Fibroblast of skin of left quadriceps (primary cell): ENCODE measurements at places on chromosomes 1 and 21.

- DNase-seq: no peak
These were observed 39.1 kb upstream of the CDC42BPA start for GRCh38 chr1:227357171-227357926.

GRCh38 chr21:33966324-33966949, 50.8 kb upstream of the ATP5PO start:
- DNase-seq: no peak

GRCh38 chr1:160711602-160712311, at the start of gene CD48:
CD48 (minus strand) TSS chr1:160711822; CDS start chr1:160711763, 59 bp downstream.
- DNase-seq: no peak

GRCh38 chr1:209384710-209385550, 198.6 kb upstream of the CAMK1G start:
- no peak for DNase-seq

- DNase-seq: no peak
These were observed 60.8 kb upstream of the WLS start for GRCh38 chr1:68293122-68293521.

DNA sequence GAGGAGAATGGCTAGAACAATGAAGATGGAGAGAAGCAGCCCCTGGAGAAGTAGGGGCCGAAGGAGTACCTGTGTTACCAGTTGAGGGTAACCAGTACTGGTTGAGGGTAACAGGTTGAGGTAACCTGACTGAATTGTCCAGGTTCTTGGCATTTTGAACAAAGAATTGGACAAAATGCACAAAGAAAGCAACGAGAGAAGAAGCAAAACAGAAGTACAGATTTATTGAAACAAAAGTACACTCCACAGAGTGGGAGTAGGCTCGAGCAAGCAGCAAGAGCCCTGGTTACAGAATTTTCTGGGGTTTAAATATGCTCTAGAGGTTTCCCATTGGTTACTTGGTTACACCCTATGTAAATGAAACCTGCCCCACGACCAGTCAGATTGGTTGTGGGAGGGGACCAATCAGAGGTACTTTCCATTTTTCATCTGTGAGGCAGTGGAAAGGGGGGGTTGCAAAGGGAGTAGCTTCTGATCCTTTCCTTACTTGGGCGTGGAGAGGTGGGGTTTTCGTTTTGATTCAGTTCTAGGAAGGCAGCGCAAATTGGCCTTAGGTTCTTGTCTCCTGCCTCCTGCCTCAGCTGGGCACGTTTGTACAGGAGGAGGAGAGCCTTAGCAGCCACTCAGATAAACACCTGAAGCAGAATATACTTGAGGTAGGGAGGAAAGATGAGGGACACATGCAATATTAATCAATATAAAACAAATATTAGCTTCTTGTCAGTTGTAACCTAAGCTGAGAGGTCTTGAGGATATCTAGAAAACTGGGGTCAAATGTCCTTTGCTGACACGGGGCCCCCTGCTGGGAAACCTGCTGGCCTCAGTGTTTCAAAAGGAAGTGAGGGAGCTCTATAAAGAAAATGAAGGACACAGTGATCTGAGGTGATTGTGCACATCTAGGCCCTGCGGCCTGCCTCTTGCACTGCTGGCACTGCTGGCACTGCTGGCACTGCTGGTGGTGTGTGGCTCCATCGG, 14.3 kb upstream of the LSM10 start:
- DNase-seq: peak; percentile 6

DNA sequence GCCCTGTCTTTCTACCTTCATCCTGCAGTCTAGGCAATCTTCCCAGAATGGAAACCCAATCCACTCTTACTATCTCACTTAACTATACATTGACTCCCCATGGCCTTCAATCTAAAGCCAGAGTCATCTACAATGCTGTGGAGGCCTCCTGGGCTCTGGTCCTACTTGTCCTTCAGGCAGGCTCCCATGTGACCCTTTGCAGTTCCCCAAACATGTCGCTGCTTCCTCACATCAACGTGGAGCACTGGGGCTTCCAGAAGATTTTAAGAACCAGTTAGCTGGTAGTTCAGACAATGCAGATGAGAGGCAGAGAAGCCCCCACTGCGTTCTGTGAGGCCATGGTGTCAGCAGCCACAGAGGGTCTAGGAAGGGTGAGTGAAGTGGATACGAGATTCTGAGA, 18.6 kb downstream of the LYPD8 start:
- no peak for DNase-seq

DNA sequence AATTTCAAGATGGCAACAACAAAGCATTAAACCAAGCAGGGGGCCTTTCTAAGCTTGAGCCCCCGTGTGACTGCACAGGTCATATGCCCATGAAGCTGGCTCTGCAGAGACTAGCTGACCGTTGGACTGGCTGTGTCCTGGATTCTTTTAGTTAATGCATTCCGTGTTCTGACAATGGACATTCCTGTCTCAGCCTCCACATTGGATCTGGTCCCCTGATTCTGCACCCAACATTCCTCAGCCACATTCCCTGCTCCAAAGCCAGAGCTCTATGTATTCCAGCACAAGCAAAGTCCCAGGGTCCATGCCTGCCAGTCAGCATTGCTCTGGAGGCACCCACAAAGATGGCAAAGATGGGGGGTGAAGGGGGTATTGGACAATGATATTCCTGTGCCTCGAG, 5.1 kb upstream of the NAV1 start:
- DNase-seq: no peak

DNA sequence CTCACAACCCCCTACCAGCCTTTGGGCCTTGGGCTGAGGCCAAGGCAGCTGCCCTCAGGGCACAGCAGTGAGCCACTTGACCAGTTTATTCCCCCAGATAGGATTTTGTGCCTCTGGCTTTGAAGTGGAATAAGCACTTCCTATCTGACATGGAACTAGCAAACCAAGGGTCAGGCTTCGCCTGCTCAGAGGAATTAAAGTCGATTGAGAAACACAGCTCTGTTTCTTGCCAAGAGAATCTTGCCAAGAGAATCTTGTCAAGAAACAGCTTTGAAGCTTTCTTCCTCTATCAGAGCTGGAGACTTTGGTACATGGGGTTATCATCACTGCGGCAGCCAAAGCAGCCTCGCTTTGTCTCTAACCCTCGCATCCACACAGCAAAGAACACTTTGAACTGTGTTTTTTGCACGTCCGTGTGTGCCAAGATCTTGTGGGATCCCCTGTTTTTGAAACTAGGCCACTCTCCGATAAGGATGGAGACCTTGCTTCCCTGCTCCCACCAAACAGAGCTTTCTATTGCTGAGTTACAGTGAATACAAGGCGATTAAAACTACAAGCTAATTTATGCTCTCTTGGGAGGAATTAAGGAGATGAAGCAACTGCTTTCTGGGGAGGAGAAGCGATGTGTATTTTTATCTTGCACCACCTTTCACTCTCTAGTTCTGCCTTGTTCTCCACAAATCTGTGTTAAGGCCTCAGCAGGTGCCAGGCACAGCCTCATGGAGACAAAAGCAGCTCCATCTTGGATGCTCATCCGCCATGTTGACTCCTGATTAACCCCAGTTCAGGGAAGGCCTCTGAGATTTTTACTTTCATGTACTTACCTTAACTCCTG, 67.3 kb downstream of the RHOU start:
- no peak for DNase-seq

- no peak for DNase-seq
These were observed 39.6 kb upstream of the KANK4 start for GRCh38 chr1:62358665-62359373.

DNA sequence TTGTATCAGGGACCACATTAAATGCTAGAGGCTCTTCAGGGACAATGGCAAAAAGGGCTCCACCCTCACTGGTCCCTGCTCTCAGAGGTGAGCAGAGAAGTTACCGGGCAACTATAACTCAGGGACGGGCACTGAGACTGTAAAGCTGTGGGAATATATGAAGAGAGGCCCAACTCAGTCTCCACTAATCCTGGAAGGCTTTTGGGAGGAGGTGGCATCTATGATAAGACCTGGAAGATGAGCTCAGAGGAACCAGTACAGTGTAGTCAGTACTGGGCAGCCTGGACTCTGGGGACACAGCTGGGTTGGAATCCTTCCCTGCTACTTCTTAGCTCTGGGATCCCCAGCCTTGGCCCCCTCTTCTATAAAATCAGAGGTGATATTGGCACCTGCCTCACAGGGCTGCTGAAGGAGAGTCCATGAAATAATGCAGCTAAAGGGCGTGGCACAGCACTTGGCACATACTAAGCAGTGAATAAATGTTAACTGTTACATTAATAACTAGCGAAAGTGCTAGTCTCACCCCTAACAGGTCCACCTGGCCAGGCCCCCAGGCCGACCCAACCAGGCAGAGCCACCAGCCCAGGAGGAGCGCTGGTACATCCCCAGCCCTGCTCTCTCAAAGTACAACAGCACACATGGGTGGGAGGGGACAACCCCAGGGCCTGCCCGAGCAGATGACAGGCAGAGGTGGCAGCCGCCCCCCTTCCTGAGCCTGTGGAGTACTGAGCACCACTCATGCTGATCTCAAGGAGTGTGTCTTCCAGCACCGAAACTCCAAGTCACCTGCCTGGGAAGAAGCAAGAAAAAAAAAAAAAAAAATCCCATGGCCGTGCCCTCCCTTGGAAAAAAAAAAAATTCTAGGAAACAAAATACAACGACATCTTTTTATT, 62.7 kb downstream of the CASZ1 start:
- no peak for DNase-seq

DNA sequence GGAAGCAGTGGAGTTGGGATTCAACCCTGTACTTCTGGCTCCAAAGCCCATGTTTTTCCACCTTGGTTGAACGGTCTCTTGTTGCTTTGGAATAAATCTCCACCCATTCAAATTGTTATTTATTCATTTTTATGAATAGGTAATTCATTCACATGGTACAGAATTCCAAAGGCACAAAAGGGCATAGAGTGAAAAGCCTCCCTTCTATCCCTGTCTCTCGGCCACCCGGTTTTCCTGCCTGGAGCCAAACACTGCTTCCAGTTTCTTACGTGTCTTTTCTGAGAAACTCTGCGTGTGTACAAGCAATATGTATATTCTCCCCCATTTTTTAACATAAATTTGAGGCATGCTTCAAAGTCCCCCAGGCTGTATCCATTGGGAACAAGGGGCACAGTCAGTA, 3.9 kb downstream of the EXTL1 start:
- no peak for DNase-seq

DNA sequence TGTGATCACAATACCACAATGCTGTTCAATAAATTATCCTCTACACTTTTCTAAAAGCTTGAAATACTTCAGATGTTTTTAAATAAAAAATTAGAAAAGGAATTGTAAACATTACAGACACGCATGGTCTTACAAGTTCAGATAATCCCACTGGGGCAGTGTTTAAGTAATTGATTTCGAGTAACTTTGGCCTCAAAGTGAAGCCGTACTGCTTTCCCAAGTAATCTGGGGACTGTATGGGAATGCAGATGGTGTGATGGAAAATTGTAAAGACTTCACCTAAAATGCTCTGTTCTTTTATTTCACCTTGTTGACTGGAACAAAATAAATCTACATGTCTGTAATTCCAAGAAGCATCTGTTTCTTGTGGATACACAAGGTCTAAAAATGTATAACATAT, 401.7 kb upstream of the LYPLAL1 start:
- no peak for DNase-seq

GRCh38 chr1:42264511-42265190, 70.4 kb downstream of the FOXJ3 start:
- no peak for DNase-seq

DNA sequence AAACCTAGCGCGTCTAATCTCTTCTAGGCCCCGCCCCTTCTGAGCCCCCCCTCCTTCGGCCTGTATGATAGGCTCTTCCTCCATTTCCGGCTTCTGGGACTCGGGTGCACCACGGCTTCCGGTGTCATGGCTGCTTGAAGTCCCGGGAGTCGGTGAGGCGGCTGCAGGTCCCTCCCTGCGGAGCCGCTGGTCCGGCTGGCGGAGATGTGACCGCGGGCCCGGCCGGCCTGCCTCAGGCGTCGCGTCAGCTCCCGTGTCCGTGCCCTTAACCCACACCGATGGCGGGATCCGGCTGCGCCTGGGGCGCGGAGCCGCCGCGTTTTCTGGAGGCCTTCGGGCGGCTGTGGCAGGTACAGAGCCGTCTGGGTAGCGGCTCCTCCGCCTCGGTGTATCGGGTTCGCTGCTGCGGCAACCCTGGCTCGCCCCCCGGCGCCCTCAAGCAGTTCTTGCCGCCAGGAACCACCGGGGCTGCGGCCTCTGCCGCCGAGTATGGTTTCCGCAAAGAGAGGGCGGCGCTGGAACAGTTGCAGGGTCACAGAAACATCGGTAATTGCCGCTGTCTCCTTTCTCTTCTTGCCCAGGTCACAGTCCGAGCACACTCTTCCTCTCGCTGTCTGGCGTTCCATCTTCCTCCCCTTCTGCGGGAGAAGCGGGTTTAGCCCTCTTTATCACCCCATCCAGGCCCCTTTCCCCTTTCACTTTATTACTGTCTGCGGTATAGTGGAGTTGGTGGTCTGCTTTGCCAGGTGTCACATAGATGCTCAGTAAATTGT, at the start of gene UHMK1:
UHMK1 (plus strand) TSS at position 96 of the 773 bp plus-strand sequence; CDS start at position 279, 183 bp downstream.
- DNase-seq: peak; percentile 80

DNA sequence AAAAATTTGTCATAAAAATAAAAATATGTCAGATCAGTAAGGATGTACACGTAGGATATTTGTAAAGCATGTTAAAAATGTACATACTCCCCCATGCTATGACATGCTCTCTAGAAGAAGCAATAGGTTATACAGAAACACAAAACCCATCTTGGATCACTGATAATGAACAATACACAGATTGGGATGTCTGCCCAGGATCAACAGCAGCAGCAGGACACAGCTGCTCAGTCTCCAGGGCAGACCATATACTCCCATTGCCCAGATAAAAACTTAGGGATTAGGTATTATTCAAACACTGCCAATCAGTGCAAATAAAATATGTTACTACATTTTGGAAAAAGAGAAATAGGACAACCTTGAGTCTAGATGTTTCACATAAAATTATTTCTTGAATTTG, 39.0 kb downstream of the DAB1 start:
- DNase-seq: no peak

- DNase-seq: no peak
These were observed 67.5 kb upstream of the VAMP3 start for GRCh38 chr1:7703321-7704213.

DNA sequence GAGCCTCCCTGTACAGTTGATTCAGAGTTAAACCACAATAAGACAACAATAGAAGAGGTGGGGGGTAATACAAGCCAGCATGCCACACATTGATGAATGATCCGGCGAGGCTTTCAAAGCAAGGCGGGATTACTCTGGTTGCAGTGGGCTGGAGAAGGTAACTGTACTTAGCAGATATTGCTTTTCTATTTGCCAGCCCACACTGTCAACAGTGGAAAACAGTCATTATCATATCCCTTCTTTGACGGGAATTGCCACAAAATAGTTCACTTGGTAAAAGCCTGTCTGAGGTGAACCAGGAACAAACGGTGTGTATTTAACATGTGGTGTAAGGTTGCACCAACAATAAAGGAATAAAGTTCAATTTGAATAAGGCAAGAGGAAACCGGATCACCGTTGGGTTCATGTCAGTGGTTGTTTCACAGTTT, 5.8 kb upstream of the KCNJ15 start:
- no peak for DNase-seq

GRCh38 chr1:190129366-190129765, 348.3 kb downstream of the BRINP3 start:
- DNase-seq: no peak

GRCh38 chr21:39007532-39007931, 175.7 kb downstream of the PSMG1 start:
- DNase-seq: no peak
